ENCODE measurements at places on chromosomes 1 and 21. TPM values are rescaled to one million over a fixed set of nuclear protein-coding genes. Genes with fewer than 3 reads are reported as not detected.

Gene DR1
- 61.7 TPM for total RNA-seq

Gene SIK1
- 43.6 TPM for total RNA-seq

Gene LRIF1
- total RNA-seq, result 12.1 TPM

GRCh38 chr1:181057079-181057478 lies 23.3 kb downstream of the MR1 start:
- no peaks in the 10 kb centered on the region for H3K27me3 ChIP-seq
- H3K4me3 ChIP-seq, result no peak overlapping the region
- no peaks in the 10 kb centered on the region for H3K36me3 ChIP-seq
- DNase-seq, result no peak
- H3K27ac ChIP-seq, result peak overlapping the region; percentile 43

DNA sequence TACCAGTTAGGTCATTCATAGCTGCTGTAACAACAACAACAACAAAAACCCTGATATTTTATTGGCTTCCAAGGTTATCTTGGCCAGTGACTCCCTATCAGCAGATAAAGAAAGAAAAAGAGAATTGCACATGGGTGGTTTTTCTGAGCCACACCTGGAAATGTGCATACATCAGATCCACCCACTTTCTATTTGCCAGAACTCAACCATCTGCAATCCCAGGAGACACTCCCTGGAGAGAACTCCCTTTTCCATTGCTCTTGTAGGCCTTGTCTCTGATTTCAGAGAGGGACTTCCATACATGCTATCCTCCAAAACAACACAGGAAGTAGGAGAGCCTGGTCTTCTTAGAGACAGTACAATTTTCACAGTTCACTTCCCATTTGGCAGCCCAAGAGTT lies 74.9 kb upstream of the ZC3H11B start:
- no peak overlapping the region for H3K4me3 ChIP-seq
- no peak for DNase-seq
- no peaks in the 10 kb centered on the region for H3K36me3 ChIP-seq
- H3K27me3 ChIP-seq, result peaks cover 10% of the 10 kb centered on the region
- no peaks in the 10 kb centered on the region for H3K4me1 ChIP-seq

Data from osteocyte (in vitro differentiated cells).